ENCODE measurements at places on chromosomes 2 and 18. TPM values are rescaled to one million over a fixed set of nuclear protein-coding genes. Genes with fewer than 3 reads are reported as not detected.

CNRIP1 gene
- total RNA-seq = 7.9 TPM

PFN4 gene
- 1.9 TPM for total RNA-seq

ELOA2 gene
- total RNA-seq = not detected

ACMSD gene
- total RNA-seq = not detected

SERPINB3 gene
- not detected for total RNA-seq

SERTAD2 gene
- total RNA-seq = 13.2 TPM

RAB6C gene
- 0.34 TPM for total RNA-seq

IHH gene
- total RNA-seq = not detected

AGXT gene
- 0.25 TPM for total RNA-seq

RIT2 gene
- total RNA-seq = not detected

NOSTRIN gene
- 0.89 TPM for total RNA-seq

SCN9A gene
- 7.2 TPM for total RNA-seq

ANKRD44 gene
- total RNA-seq = 4.3 TPM

NGEF gene
- 3.6 TPM for total RNA-seq

DLGAP1 gene
- total RNA-seq = 2.6 TPM
